ENCODE measurements at places on chromosomes 13 and 19.

DNA sequence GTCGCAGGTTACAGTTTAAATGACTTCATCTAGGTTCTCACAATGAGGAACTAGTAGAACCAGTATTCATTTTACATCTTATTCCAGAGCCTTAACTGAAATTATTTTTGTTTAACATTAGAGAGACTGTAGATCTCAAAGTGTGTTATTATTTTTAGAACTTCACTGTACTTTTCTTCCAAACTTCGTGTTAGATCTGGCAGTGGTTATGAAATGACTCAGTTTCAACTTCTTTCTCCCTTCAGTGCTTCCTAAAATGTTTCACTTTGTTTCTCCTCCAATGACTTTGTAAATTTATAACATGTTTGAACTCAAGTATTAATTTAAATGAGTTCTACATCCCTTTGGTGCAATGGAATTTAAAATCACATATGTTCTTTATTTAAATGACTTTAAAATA, 139.3 kb downstream of the PCDH9 start:
- DNase-seq, result no peak

DNA sequence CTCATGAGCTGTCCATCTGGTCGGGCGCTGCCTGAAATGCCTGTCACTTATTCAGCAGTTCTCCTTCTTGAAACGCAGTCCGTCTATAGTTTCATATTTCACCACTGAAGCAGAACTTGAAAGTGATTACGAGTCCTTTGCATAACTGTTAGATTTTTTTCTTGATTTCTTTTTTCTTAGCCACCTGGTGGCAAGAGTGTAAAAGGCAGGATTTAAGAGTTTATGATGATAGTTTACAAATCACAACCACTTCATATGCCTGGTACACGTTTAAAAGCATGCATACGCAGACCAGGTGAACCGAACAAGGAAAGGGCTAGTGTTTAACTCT, 45.8 kb downstream of the GGACT start:
- no peak for DNase-seq

- no peak for DNase-seq
Measured at GRCh38 chr13:111183959-111184358, 68.8 kb downstream of the ARHGEF7 start.

- peak; percentile 38 for DNase-seq
Measured at GRCh38 chr13:30421093-30422053, 920 bp upstream of the UBE2L5 start.

GRCh38 chr19:31693131-31693932, 344.1 kb upstream of the TSHZ3 start:
- DNase-seq, result no peak

GRCh38 chr13:110286833-110287819, 19.8 kb downstream of the COL4A1 start:
- DNase-seq, result no peak

DNA sequence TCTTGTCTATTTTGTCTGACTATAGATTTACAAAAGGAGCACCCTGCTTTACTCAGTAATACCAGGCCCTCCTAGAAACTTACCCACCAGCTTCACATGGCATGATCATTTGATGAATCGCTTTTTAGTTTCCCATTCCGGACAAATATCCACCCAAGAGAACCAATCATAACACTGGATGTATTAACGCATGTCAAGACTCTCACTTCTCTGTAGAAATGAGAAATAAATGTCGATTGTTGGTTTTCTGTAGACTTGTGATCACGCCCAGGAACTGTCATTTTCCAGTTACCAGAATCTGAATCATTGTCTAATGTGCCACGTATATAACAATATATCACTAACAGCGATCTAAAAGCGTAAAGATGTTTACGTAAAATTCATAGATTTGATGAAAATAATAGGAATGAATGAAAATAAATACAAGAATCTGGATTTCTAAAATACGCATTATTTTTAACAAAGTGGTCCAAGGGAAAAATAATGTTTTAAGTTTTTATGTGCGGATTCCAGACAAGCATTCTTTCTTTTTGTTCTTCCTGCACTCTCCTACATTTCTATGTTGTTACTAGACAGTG, 14.0 kb downstream of the CDX2 start:
- no peak for DNase-seq

DNA sequence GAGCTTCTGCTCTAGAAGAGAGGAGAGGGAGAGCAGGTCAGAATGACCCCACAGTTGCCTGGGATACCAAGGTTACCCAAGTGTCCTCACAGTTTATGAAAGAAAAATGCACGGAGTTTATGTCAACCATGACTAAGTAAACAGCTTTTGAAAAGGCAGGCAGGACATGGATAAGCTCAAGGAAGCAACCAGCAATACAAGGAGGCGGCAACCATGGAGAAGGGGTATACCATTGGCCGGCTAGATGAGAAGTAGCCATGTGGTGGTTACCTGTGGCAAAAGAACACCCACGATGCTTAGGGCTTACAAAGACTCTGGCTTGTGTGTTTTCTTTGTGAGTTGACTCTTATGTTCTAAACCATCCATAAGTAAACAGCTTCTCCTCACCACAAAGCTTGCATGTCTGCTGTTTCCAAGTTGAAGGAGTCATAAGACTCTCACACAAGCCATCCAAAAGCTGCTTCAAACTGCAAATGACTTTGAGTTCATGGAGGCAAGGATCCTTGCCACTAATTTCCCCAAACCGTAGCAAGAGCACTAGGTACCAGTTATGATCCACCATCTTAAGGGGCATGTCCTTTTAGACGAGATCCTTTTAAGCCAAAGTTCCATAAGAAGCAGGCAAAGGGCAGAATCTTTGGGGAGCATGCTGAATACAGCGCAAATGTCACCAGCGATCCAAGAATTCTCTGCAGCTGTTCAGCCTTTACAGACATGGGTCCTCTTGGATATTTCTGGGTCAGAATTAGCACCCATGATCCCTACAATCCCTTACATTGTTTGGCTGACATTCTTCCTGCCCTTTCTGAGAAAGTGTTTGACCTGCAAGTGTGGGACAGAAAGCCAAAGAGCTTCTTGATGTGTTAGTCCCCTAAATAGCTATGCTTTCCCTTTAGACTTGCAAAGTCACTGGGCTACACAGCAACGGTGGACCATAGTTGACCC, 74.8 kb upstream of the IPO5 start:
- DNase-seq, result no peak

DNA sequence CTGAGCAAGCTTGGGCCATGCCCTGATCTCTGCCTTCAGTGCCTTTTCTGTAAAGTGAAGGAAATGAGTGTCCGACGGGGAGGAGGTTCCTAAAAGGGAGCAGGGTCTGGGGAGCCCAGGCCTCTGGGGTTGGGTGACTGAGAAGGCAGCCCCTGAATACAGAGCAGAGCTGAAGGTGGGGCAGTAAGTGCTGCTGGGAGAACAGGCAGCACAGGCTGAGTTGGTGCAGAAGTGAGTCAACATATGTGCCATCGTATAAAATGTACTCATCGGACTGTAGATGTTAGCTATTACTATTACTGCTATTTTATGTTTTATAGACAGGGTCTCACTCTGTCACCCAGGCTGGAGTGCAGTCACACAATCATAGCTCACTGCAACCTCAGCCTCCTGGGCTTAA, 1.0 kb upstream of the HAMP start:
- no peak for DNase-seq

- no peak for DNase-seq
Measured at GRCh38 chr19:3608079-3608641, 1.5 kb upstream of the TBXA2R start.

GRCh38 chr13:105063676-105064075, 1471.8 kb downstream of the EFNB2 start:
- DNase-seq, result no peak

DNA sequence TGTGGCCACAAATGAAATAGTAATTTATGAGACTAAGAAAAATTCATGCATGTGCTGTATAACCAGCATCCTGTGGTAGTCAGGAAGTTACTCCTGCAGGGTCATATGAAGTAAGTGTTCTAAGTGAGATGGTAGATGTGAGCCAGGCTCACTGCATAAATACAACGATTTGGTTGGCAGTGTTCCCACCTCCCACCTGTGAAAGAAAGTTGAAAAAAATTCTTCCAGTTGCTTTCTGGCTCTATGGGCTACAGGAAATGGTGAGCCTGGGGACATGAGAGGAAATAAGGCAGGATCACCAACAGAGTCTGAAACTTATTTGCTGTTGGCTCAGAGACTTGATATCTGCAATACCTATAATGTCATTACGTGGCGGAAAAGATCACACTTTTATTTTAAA, 301.7 kb upstream of the SPRY2 start:
- DNase-seq, result no peak

DNA sequence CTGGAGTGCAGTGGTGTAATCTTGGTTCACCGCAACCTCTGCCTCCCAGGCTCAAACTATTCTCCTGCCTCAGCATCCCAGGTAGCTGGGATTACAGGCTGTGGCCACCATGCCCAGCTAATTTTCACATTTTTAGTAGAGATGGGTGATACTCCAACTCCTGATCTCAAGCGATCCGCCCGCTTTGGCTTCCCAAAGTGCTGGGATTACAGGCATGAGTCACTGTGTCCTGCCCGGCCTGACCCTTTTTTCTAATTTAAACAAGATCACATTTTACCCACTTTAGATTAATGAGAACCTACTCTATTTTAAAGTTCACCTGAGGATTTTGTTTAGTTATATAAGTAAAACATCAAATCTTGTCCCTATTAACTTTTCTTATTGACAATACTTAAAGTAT, 91.8 kb upstream of the POSTN start:
- DNase-seq, result no peak

DNA sequence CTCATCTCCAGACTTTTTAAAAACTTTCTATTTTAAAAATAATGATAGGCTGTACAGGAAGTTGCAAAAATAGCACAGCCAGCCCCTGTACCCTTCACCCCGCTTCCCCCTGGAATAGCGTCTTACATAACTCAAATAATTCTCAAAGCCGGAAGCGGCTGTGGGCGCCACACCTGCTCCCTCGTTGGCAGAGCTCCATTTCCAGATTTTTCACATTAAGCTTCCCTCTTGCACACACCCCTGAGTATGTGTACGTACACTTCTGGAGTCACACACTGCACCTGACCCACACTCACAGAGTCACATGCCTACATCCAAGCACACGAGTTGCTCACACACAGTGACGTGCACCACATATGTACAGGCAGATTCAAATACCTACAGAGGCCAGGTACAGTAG, 24.9 kb upstream of the DPP9 start:
- DNase-seq, result no peak

- no peak for DNase-seq
Measured at GRCh38 chr13:72970301-72970880, 88.4 kb upstream of the KLF5 start.

GRCh38 chr13:99905224-99905623, 66.3 kb downstream of the ZIC5 start:
- DNase-seq, result no peak

GRCh38 chr13:109412283-109412901, 374.0 kb downstream of the IRS2 start:
- DNase-seq, result no peak

DNA sequence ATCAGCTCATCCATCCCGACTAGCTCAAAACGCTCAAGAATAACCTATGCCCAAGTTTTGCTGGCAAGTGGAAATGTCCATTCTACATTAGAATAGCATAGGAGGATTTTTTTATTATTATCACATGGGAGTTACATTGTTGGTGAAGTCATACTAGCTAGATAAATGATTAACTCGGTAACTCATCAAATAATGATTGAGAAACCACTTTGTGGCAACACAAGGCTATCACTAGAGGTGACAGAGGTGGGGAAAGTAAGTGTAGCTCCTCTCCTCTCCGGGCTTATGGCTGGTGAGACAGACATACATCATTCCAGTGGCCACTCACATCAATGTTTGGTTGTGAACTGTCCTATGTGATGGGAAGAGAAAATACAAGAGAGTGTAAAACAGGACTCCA, 161.6 kb downstream of the ZIC5 start:
- DNase-seq, result no peak

DNA sequence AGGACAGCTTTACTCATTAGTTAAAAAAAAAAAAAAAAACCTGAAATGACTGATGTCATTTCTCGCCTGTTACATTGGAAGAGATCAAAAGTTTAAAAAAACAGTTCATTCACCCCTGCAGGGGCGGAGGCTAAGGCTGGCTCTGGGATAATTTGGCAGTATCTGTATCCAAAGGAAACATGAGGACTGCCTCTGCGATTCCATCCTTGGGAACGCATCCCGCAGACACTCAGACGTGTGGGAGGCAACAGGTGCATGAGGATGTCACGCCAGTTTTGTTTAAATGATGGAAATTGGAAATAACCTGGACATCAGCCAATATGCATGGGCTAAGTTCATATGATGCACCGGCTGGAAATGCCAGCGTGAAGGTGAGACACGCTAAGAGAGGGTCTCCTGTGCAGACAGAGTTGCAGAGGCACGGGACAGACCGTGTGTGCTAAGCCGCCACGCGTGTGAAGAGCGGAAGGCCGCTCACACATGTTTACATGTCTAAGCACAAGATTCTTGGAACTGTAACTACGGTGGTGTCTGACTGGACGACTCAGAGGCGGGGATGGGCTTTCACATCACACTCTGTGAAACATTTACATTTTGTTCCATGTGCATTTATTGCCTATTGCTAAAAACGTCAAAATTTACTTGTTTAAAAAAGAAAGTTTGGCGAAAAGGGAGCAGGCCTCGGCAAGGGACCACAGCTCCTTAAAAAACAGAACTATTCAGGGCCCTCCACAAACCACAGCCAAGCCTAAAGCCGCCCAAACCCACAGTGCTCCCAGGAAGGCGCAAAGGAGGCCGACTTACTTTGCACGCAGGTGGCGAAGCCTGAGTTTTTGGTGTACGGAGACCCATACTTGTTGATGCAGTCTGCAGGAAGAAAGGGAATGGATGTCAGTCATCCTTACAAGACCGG, 17.9 kb downstream of the GAS6 start:
- DNase-seq, result no peak

DNA sequence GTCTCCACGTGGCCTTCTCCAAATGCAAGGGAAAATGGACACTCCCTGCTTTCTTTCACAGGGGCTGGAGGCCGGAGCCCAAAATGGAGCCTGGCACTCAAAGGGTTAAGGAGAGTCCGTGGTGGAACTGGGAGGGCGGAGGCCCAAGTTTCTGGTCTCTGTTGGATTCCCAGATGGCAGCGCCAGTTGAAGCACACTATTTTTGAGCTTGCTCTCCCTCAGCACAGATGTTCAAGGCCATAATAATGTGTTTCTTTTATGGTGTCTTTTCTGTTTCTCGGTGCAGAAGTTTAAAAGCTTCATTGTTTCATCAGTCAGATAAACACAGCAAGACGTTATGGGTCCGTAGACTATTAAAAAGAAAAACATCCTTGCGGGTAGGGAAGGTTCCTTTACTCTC, 67.6 kb downstream of the TNFRSF19 start:
- no peak for DNase-seq

DNA sequence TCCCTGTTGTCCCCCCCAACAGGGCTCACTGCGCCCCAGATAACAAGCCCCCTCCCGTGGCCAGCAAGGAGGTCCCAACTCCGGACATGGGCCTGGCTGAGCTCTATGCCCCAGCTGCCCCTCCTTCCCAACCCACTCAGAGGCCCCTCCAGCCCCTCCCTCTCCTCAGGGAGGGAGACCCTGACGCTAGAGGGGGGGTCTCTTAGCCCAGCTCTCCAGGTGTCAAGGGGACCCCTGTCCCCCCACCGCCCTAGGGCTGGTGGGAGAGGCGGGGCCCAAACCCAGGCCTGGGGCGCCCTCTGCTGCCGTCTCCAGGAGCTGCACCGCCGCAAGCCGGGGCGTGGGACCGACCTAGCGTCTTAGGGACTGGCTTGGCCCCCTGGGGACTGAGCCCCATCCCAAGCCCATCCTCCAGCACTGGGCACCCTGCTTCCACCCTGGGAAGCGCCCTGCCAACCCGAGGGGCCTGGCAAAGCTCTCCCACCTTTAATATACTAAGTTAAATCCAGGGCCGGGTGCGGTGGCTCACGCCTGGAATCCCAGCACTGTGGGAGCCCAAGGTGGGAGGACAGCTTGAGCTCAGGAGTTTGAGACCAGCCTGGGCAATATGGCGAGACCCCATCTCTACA, 1.4 kb downstream of the GRIN3B start:
- DNase-seq, result peak; percentile 56

- no peak for DNase-seq
Measured at GRCh38 chr13:50732712-50733111, 110.8 kb downstream of the DLEU7 start.
